ENCODE measurements at places on chromosomes 4 and X.

- DNase-seq, result no peak
These were observed 2079.7 kb upstream of the AGA start for GRCh38 chr4:179521952-179522351.

GRCh38 chrX:69107231-69107739, 58.0 kb downstream of the PJA1 start:
- DNase-seq, result no peak

- peak; percentile 16 for DNase-seq
These were observed 340.1 kb downstream of the GPAT3 start for GRCh38 chr4:83876047-83876446.

DNA sequence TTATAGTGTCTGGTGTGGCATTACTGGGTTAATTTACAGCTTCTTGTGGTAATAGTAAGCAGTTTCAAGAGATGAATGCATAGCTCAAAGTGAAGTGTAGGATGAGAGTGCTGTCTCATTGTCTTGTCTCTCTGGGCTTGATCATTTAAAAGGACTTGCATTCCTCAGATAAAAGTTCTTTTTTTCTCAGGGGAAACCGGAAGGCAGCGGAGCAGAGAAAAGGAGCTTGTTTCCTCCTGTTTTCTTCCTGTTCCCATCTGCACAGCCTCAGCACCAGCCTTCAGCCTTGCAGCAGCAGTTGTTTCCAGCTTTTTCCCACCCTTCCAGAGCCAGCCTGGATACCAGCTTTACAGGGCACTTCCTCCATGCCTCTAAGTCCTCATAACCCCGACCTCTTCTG, 61.4 kb upstream of the LGI2 start:
- DNase-seq, result no peak

- no peak for DNase-seq
These were observed 315.4 kb downstream of the NR3C2 start for GRCh38 chr4:148126825-148127224.

DNA sequence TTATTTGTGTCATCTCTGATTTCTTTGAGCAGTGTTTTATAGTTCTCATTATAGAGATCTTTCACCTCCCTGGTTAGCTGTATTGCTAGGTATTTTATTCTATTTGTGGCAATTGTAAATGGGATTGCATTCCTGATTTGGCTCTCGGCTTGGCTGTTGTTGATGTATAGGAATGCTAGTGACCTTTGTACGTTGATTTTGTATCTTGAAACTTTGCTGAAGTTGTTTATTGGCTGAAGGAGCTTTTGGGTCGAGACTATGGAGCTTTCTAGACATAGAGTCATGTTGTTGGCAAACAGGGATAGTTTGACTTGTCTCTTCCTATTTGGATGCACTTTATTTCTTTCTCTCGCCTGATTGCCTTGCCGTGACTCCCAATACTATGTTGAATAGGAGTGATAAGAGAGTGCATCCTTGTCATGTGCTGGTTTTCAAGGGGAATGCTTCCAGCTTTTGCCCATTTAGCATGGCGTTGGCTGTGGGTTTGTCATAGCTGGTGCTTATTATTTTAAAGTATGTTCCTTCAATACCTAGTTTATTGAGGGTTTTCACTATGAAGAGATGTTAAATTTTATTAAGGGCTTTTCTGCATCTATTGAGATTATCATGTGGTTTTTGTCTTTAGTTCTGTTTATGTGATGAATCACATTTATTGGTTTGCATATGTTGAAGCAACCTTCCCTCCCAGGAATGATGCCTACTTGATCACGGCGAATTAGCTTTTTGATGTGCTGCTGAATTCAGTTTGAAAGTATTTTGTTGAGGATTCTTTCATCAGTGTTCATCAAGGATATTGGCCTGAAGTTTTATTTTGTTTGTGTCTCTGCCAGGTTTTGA, 72.7 kb upstream of the BOD1L1 start:
- DNase-seq, result no peak

DNA sequence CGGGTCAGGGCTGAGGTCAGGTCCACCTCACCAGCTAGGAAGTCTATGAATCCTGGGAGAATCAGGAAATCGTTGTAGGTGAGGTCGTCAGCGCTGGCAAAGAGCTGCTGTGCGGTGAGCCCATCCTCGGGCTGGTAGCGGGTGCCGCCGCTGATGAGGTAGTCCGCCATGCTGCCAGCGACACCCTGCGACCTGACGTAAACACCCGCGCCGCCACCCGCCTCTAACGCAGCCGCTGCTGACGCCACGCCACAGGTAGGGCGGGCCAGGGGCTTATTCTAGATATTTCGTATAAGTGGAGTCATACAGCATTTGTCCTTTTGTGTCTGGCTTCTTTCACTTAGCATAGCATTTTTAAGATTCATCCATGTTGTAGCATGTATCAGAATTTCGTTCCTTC, 220.2 kb upstream of the ATP6AP2 start:
- no peak for DNase-seq

GRCh38 chr4:184599492-184600135, 49.6 kb downstream of the CASP3 start:
- no peak for DNase-seq

DNA sequence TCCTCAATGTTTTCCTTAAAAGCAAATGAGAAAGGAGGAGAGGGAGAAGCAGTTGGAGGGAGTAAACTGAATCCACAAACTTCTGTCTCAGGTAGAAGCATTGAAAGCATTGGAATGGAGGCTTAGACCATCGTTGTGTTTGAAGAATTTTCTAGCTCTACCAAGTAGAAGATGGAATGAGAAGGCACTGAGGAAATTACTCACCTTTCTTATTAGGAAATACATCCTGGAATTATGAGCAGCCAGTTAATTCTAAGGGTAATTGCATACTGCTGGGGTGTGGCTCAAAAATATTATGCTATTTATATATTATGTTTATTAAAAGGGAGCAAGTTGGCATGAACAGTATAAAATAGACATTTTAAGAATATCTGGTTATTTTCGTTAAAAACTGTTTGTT, 12.9 kb downstream of the PGM2 start:
- no peak for DNase-seq

DNA sequence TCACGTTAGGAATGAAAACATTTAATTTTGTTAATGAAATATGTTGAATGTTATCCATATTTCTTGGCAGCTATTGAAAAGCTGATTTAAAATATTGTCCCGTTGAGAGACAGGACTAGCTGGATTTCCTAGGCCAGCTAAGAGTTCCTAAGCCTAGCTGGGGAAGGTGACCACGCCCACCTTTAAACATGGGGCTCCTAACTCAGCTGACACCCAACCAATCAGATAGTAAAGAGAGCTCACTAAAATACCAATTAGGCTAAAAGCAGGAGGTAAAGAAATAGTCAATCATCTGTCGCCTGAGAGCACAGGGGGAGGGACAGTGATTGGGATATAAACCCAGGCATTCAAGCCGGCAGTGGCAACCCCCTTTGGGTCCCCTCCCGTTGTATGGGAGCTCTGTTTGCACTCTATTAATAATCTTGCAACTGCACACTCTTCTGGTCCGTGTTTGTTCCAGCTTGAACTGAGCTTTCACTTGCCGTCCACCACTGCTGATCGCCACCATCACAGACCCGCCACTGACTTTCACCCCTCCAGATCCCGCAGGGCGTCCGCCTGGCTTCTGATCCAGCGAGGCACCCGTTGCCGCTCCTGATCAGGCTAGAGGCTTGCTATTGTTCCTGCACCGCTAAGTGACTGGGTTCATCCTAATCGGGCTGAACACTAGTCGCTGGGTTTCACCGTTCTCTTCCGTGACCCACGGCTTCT, 308.9 kb downstream of the GLUD2 start:
- no peak for DNase-seq

- no peak for DNase-seq
These were observed 47.3 kb downstream of the STIM2 start for GRCh38 chr4:26907731-26908599.

DNA sequence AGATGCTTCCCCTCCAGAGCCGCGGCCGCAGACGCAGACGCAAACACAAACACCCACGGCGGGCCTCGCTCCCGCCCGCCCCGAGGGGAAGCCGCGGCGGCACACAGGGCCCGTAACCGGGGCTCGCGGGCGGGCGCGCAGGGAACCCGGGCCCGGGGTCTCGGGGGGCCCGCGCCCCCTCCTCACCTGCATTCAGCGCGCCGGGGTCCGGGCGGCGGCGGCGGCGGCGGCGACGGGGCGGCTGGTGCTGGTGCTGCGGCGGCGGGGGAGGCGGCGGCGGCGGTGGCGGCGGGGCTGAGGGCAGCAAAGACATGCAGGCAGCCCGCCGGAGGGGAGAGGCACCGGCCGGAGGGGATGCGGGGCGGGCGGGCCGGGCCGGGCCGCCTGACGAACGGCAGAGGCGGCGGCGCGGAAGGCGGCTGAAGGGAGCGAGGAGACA, 255 bp upstream of the CNOT6L start:
- no peak for DNase-seq

DNA sequence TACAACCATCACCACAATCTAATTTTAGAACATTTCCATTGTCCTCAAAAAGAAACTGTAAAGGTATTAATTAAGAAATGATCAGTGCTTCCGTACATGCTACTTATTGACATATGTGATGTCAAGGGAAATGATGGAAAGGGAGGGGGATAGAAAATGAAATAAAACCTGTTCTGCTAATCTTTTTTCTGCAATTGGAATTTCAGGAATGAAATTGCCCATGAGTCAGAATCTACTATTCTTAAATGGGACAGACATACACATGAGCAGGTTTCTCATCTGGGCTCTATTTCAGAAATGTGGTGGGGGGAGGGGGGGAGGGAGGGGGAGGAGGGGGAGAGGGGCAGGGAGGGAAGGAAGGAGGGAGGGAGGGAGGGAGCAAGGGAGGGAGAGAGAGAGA, 91.0 kb downstream of the SHROOM4 start:
- no peak for DNase-seq

DNA sequence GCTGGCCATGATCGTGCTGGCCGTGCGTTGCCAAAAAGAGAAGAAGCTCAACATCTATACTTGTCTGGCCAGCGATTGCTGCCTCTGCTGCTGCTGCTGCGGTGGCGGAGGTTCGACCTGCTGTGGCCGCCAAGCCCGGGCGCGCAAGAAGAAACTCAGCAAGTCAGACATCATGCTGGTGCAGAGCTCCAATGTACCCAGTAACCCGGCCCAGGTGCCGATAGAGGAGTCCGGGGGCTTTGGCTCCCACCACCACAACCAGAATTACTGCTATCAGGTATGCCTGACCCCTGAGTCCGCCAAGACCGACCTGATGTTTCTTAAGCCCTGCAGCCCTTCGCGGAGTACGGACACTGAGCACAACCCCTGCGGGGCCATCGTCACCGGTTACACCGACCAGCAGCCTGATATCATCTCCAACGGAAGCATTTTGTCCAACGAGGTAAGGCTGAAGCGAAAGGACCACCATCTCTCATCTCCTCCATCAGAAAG, 3.3 kb downstream of the PCDH10 start:
- peak; percentile 60 for DNase-seq

DNA sequence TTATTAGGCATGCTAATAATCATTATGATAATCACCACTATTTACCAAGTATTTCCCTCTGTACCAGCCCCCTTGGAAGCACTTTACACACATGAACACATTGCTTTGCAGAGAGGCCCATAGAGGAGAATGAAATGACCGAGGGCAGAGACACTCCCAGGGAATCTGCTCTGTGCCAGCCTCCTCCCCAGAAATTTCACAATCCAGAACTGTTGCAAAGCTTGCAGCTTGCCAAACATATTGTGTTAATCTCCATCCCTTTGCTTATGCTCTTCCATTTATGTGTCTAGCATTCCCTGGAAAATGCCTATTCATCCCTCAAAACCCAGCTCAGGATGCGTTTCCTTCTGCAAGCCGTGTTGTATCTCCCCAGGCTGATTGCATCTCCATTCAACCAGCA, 37.8 kb downstream of the CYTL1 start:
- DNase-seq, result no peak

DNA sequence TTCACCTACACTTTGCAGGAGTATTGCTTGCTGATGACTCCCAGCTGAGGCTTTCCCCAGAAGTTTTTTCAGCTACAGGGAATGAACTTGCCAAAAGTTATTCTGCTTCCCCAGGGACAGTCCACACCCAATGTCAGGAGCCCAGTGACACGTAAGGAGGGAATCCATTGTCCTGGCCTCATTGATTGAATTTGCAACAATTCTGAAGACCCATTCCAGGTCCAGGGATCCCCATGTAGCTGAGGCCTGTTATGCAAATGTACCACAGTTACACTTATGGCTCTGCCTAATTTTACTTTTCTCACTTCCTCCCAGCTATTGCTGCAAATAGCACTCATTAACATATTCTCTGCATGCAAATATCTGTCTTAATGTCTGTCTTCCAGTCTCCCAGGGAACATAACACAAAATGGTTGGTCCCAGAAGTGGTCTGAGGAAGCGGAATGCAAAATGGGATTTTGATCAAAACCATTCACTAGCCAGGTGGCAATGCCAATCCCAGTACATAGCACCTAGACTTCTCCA, 113.7 kb upstream of the ACTRT1 start:
- no peak for DNase-seq

DNA sequence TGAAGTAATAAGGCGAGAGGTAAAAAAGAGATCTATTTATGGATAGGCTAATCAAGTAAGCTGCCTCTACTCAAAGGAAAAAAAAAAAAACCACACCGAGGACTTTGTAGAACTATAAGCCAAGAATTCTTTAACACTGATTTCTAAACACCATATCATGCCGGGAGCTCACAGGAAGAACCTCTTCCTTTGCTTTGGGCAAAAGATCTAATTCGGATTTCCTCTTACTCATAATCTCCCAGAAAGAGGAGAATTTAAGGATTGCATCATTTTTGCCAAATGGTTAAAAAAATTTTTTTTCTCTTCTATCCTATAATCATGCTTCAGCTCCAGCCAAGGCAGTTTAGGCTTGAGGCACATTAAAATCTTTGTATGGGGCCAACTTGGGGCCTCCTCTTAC, 95.5 kb downstream of the ZNF827 start:
- DNase-seq, result no peak

- no peak for DNase-seq
These were observed 1.5 kb upstream of the CTBP1 start for GRCh38 chr4:1250527-1250812.

DNA sequence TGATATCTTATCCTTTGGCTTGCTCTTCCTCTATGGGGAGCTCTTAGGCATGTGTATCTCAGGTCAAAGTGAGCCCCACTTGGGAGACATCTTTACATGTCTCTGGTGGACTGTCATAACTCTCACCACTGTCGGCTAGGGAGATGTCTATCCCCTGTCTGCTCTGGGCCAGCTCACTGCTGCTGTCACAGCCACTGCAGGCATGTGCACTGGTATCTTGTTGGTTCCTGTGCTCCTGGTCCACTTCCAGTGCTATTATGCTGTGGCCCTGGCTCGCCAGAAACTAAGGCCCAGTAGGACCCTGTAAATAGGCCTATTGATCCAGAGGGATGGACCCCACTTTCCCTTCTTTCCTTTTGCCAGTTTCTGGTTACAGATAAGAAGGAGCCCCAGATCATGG, 56.6 kb upstream of the LAS1L start:
- DNase-seq, result no peak

DNA sequence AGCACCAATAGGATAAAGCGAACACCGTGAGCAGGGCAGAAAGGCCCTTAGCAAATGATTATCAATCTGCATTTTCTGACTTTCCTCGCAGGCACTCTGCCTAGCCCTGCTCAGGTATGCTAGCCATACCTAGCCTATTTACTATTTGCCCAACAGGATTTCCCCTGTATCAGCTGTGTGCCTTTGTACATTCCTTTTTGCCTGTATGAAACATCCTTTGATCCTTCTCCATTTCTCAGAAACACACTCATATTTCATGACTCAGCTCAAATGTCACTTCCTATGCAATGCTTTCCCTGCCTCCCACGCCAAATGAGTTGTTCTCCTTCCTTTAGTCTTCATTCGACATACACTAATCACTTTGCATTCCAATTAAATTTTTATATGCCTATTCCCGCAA, 37.2 kb downstream of the PCDH7 start:
- no peak for DNase-seq

Data from DMS53 (cell line).